ENCODE measurements at places on chromosomes 7 and 10.

DNA sequence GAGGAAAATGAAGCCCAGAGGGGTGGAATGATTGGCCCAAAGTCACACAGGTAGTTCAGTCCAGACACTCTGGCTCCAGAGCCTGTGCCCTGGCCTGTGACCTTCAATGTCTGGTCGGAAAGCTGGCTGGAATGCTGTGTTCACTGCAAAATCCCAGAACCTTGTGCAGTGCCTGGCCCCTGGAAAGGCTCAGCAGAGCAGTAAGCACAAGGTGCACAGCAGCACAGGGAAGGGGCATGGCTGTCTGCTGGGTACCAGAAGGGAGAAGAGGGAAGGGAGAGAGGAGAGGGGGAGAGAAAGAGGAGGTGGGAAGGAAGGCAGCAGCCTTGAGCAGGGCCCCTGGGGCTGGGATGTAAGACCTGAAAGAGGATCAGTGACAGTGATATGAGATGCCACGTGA, 28.4 kb upstream of the C10orf71 start:
- no peak for DNase-seq

GRCh38 chr7:138819625-138820024, 21.6 kb upstream of the ATP6V0A4 start:
- no peak for DNase-seq

- no peak for DNase-seq
These were observed 38.1 kb downstream of the ZNF503 start for GRCh38 chr10:75363431-75363830.

DNA sequence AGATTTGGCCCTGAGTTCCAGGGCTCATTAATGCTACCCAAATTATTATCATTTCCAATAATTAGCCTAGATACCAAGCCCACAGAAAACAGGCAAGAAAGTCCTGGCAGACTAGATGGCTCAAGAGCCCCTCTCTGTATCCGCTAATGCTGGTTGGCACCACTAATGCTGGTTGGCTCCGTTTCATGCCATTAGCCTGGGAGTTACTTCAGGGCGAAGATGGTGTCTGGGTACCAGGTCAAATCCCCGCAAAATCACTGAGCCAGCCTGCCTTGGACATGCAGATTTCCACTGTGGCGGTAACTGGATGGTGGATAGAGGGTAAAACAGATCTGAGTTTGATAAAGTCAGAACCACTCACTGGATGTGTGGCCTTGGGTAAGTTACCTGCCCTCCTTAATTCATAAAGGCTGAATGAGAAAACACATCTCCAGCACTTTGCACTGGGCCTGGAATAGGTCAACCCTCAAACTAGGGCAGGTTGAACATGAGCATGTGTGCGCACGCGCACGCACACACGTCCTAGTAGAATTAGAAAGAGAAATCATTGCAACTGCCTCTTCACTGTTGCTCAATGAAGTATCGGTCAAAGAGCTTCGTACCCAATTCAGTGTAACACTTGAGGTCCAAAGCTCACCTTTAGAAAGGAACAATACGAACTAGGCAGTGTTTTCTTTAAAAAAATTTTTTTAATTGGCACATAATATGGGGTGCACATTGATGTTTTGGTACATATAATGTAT, 91.5 kb downstream of the PRPF18 start:
- DNase-seq = no peak

DNA sequence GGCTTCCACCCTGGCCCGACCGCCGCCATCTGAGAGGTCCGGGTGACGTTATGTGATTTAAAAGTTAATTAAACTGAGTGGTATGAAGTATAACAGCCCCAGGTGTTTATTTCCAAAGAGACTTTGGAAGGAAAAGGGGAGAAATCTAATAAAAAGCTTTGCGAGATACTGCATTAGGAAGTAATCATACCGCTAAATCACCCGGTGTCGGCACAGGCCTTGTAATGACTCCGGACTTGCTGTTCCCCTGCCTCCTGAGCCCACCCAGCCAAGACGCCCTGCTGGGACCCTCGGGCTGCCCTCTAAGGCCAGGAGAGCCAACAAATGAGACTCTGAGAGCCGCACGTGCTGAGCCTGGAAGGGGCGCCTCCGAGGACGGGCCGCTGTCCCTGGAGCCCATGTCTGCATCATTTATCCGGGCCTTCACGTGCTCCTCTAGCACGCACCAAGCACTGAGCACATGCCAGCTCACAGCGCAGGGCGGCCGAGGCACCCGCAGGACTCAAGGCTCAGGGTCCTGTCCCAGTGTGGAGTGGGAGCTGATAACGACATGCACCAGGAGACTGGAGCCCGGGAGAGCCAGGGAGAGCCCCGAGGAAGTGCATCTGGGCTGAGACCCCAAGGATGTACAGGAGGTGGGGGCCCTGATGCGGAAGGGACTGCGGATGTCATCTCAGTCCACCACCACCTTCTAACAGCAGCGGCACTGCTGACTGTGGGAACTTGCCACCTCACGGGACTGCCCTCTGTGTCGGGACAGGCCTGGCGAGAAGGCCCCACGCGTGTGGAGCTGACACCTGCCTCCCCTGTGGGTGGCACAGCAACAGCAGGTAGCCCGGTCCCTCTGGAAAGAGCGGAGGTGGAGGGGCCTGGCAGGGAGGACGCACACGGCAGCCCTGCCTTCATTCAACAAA, 182.7 kb downstream of the ELFN1 start:
- DNase-seq = no peak

GRCh38 chr10:74419958-74420375, 268.9 kb downstream of the ADK start:
- peak; percentile 33 for DNase-seq

GRCh38 chr10:59877191-59877671, 29.1 kb downstream of the CCDC6 start:
- no peak for DNase-seq

DNA sequence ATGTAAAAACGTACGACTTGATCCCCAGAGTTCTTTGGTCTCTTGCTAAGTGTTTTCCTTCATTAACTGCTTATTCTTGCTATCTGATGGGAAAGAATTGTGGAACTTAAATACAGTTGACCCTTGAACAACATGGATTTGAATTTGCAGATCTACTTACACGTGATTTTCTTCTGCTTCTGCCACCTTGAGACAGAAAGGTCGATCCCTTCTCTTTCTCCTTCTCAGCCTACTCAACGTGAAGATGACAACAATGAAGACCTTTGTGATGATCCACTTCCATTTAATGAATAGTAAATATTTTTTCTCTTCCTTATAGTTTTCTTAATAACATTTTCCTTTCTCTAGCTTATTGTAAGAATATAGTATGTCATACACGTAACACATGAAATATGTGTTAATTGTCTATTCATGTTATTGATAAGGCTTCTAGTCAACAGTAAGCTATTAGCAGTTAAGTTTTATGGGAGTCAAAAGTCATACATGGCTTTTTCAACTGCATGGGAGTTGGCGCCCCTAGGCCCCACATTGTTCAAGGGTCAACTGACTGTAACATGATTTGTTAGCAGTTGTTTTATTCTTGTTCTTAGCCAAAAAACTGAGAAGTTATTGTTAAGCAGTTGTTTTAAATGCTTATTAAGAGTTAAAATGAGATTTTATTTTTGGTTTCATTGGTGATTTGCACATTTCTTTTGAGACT, 11.2 kb downstream of the MKLN1 start:
- no peak for DNase-seq

- no peak for DNase-seq
These were observed 143.9 kb downstream of the WDR37 start for GRCh38 chr10:1199897-1200721.

DNA sequence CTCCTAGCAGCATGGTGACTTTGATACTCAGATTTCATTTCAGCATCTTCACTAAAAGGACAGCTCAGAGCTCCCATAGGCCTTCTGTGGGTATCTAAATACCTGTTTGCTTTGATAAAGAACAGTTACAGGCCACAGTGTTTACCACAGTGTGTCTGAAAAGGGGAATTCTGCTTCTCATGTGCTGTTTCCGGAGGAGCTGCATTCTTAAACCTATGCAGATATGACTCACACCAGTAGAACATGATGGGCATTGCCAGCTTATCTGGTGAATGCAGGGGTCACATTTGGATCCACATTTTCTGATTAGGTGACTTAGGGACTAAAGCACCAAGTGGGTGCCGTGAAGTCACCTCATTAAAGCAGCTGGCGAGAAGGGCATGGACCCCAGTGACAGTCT, 52.6 kb downstream of the TRRAP start:
- no peak for DNase-seq

GRCh38 chr7:38825721-38826440, 83.1 kb downstream of the VPS41 start:
- DNase-seq = no peak

DNA sequence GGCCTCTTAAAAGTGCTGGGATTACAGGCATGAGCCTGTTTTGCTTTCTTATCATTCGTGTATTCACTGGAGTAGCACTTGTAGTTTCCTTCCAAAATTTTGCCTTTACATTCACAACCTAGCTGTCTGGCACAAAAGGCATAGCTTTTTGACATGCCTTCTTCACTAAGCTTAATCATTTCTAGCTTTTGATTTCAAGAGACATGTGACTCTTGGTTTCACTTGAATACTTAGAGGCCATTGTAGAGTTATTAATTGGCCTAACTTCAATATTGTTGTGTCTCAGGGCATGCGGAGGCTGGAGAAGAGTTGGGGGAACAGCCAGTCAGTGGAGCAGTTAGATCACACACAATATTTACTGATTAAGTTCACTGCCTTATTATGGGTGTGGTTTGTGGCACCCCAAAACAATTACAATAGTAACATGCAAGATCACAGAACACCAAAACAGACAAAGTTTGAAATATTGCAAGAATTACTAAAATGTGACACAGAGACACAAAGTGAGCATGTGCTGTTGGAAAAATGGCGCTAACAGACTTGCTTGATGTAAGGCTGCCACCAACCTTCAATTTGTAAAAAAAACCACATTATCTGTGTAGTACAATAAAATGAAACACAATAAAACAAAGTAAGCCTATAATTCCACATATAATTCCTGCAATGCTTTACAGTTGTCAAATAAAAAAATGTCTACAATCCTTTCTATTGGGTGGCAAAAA, 43.1 kb downstream of the BRAF start:
- DNase-seq = no peak

DNA sequence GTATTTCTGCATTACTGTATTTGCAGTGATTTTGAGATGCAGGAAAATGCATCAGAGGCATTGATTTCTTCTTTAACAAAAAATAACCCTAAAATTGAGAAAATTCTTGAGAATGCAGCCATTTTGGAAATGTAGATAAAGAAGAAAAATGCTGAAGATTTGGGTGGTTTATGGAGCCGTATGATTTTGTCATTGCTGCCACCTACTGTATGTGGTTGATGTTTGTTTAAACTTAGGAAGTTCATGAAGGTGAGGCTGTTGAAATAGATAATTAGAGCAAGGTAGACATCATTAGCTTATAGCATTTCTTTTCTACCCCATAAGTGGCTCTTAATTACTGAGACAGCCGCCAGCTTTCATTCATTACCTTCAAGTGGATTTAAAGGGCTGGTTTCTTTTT, 92.1 kb upstream of the SAMD8 start:
- no peak for DNase-seq

DNA sequence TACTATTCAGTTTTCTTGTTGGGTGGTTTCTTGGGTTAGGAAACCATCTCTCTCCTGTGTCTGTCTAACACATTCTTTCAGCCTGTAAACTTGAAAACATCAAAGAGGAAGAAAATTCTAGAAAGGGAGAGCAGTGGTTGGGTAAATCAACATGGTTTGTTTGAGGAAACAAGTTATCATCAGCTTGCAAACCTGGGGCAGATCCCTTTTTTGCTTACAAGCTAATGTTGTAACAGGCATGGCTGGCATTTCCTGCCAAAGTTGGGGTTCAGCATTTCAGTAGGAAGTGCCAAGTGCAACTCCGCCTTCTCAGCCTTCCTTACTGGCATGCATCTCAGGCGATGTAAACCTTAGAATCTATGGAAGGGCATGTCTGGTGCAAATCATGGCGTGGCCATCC, 112.6 kb downstream of the EEPD1 start:
- no peak for DNase-seq

DNA sequence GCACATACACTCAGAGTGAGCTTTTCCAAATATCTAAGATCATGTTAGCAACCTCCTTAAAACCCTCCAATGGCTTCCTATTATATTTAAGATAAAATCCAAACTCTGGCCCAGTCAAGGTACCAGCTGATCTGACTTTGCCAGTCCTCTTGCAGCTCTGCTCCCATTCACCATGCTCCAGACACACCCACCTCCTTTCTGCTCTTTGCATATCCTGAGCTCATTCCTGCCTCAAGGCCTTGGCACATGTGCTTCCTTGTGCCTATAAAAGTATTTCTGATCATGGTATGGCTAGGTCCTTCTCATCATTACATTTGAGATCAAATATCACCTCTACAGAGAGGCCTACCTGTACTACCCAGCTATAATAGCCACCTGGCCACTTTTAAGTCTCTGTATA, 27.5 kb downstream of the XPNPEP1 start:
- no peak for DNase-seq

GRCh38 chr7:55411844-55412243, 46.7 kb downstream of the LANCL2 start:
- DNase-seq = no peak

DNA sequence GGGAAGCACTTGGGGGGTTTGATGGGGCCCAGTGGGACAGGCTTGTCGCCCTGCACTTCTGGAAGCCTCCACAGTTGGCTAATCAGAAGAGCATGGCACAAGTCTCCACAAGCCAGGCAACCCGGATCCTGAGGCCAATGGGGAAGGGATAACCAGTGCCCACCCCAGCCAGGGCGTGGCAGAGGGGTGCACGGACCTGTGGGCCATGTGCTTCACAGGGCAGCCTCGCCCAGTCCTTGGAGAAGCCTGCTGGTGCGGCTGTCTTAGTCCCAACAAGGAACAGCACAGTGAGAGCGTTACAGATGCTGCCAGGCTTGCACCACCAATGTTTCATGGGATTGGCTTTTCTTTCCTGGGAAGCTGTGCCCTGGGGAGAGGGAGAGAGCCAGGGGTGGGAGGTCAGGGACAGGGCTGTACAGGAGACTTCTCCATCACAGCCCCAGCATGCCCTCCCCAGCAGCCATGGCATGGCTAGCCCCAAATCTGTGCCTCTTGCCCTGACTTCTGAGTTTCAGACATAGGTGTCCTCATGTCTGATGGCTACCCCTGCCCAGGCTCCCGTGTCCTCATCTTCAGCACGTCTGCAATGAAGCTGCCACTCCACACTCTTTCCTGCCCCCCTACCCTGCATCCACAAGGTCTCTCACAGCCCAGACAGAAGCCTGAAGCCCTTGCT, 116.0 kb downstream of the PTPN20 start:
- DNase-seq = no peak

- DNase-seq = no peak
These were observed 27.4 kb downstream of the LRRC4 start for GRCh38 chr7:128003787-128004186.

DNA sequence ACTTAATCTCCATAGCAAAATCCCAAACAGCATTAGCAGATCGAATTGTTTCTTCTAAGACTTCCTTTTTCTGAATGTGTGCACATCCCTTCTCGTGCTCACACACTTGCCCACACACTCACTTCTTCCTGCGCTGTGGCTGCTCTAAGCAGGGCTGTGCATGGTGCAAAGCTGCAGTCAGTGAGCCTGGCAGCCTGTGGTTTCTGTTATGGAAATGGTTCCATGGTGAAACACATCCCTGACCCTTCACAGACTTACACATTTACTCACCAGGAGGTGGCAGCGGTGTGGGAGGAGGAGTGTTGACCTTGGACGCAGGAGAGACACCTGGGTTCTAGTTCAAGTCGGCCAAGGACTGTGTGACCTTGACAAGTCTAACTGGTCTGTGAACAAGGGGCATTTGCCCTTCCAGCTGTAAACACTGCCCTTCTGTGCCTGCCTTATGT, 24.9 kb downstream of the MTURN start:
- no peak for DNase-seq

GRCh38 chr7:108805808-108806397, 236.2 kb downstream of the DNAJB9 start:
- DNase-seq = no peak

GRCh38 chr10:100713859-100714565, 31.4 kb upstream of the PAX2 start:
- DNase-seq = no peak

Measured in activated naive CD4-positive, alpha-beta T cell treated with anti-CD3 and anti-CD28 coated beads, Interleukin-2, amount 50 U/mL, for 72 hours (primary cell).